Omental fat pad (tissue), 4 donors: ENCODE measurements at places on chromosomes 13 and 19.

GRCh38 chr19:53868091-53868891 is 608 bp downstream of the MYADM start:
- DNase-seq: no peak

DNA sequence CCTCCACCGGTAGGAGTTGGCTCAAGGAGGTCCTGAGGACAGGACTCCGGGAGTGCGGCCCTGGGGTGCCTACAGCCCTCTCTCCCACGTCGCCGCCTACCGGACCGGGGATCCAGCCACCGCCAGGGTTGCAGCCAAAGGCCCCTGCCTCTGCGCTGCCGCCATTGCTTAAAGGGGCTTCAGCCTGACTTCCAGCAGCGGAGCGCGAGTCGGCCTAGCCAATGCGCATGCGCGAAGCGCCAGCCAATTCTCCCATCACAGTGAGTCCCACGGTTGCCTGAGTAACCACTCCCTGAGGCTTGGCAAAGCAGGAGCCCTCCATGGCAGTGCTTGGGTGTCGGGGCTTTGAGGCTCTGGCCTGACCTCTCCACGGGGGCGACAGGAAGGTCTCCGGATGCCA is 21.5 kb upstream of the ZNF420 start:
- DNase-seq: no peak

GRCh38 chr19:51001515-51001914 is at the start of gene KLK8:
Gene KLK8 (minus strand): TSS chr19:51001604. CDS start chr19:51001167, 437 bp downstream.
- no peak for DNase-seq

DNA sequence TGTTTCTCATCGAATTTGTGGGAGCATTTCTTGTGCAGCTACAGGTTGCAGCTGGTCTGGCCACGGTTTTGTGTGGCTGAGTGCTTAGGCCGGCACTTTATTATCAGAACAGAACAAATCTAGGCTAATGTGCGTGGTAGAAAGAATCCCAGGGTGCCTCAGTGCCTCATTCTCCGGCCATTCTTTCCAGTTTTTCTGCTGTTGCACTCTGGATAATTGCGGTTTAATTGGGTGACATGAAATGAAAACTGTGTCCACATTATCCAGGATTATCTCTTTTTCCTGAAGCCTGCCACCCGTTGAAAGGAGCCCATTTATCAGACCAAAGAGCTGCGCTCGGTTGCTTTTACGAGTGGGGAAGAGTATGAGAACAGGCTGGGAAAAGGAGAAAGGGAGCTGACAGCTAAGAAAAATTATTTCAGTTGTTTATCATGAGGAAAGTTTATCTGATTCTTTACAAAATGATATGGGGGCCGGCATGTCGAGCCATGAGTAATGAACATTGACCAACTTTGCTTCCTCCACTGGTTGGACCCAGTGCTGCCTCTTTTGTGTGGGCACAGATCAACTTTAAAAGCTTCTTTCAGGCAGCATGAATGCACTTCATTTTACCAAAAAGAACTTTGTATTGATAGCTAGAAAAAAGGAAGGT is 117.0 kb upstream of the SOX21 start:
- no peak for DNase-seq

DNA sequence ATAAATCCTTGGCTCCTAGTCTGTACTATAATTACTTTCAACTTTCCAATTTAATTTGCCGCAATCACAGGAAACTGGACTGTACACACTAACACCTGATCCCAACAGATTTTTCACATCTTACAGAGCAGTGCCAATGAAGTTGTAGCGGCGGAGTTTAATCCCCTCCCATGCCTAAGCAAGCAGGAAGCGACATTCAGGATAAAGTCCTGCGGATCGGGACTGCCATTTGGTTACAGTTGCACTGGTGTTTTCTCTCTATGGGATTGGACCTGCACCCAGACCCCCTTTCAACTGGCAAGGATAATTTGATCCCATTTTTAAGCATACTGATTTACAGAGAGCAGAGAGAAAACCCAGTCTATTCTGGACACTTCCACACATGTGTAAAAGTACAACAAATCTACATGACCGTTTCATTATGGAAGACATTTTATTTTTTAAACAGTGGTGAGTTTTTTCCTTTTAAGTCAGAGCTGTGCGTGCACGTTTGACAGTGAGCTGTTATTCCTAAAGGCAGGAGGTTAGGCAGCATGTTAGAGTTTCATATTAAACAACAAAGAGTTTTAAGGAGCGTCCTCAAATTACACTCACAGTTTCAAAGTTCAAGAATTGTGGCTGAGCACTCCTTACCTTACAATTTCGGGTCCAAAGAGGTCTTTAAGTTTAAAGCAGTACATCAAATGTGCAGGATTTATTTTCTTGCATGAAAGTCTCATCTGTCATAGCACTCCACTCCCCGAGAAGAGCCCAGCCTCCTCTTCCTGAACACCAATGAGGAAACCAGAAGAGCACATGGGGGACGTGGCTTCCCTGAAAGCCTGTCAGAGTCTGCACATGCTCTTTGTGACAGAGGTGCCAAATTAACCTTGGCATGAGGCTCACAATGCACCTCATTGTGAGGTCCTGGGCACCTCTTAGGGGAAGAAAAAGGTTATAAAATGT is 141.6 kb upstream of the RFC3 start:
- DNase-seq: no peak

DNA sequence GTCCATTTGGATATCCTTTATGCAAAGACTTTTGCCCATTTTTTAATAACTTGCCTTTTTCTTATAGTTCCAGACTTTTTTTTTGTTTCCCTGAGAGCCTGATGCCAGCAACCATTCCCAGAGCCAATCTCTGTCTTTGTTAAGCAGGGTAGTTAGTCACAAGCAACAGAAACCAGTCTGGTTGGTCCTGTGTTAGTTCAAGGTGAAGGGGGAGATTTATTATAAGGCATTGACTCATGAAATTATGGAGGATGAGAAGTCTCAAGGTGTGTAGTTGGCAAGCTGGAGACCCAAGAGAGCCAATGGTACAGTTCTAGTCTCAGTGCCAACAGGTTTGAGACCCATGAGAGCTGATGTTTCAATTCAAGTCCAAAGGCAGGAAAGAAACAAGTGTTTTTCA is 33.0 kb downstream of the GPR12 start:
- no peak for DNase-seq

- no peak for DNase-seq
These were observed 111.2 kb downstream of the KDM4B start for GRCh38 chr19:5080030-5080654.

- no peak for DNase-seq
These were observed 293.7 kb downstream of the PCDH17 start for GRCh38 chr13:57925250-57925649.

DNA sequence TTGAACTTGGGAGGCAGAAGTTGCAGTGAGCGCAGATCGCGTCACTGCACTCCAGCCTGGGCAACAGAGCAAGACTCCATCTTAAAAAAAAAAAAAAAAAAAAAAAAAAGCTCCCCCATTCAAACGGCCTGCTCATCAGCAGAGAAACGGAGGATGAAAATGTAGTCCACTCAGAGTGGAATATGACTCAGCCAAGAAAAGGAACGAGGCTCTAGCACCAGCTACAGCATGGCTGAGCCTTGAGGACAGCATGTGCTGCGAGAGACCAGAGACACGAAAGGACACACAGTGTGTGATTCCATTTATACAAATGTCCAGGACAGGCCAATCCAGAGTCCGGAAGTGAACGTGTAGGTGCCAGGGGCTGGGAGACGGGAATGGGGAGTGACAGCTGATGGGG is 18.1 kb upstream of the MIER2 start:
- no peak for DNase-seq

DNA sequence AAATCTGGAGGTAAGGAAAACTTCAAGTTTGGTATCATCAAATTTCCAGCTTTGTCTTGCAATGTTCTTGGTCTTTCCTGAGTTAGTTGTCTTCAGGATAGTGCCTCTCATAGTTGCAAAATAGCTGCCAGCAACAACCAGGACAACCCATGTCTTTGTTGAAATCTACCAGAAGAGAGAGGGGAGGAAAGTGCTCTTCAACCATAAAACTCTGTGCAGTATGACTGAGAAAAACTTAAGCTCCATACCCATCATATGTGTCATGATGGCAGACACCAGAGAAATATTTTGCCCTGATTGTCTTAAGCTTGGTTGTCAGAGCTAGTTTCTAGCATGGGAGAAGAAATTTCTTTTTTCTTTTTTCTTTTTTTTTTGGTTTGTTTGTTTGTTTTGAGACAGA is 103.3 kb downstream of the SPRY2 start:
- DNase-seq: no peak

DNA sequence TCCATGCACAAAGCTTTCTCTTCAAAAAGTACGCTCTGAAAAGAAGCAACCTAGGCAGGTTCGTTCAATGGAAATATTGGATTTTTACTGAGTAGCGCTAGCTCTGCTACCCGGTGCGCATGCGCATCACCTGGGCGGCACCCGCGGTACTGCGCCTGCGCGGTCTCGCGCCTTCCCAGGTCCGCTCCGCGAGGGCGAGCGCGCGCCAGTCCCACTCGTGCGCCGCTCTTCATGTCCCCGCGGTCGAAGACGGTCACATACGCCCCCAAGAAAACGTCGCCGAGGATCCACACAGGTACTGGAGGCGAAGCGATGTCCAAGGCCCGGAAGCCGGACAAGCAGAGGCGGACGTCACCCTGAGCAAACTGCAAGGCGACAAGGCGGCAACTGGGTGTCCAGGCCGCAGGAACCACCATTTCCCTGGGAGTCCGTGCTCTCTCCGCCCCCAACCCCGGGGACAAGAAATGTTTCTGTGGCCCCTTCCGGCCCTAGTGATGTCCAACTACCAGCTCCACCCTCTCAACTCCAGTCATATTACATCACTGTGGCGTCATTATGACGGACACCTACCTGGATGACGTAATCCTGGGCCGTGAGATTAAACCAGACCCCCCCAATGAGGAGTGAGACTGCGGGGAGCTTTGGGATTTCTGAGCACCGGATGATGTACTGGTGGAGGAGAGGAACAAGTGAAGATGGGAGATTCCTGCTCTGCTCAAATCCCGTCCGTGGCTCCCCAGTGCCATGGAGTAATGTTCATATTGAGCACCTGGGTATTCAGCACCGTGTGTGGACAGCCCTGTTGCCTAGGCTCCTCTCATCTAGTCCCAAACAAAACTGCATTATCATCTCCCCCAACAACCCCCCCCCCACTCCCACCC is 4.8 kb upstream of the KCNC3 start:
- DNase-seq: peak; percentile 38

DNA sequence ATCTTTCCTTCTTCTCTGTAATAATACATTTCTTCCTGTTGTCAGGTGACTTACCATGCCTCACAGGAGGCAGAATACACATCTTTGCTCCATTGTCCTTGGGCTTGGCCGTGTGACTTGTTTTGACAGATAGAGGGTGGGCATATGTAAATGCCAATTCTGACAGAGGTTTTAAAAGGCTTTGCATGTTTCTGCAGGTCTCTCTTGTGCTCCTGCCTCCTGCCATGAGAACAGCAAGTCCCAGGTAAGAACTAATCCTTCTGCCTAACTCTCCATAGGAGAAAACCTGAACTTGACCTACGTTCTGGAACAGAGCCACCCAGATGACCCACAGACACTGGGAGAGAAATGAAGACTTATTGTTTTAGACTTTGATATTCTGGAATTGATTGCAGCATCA is 88.7 kb upstream of the TNFSF11 start:
- DNase-seq: no peak

GRCh38 chr13:62299988-62300387 is 884.3 kb upstream of the PCDH20 start:
- DNase-seq: no peak

DNA sequence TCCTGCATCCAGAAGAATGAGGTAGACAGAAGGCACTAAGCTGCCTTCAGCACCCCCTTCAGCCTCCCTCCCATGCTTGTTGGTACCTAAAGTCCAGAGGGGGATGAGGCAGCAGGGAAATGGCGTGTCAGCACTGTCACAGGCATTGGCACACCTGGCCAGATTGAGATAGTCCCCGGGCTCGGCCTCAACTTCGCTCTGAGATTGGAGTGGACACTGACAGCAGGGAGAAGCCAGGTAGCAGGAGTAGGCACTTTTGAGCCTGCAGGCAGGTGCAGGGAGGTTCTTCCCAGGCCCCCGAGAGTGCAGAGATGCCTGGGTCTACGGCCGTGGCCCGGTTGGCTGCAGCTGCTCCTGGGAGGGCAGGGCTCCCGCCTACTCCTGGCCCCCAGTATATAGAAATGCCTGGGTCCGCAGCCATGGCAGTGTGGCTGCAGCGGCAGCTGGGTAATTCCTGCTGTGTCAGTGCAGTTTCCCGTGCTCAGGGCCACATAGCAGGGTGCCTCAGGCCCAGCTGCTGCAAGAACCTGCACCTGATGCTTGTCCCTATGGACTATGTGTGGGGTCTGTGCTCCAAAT is 160.3 kb downstream of the SLITRK6 start:
- no peak for DNase-seq

DNA sequence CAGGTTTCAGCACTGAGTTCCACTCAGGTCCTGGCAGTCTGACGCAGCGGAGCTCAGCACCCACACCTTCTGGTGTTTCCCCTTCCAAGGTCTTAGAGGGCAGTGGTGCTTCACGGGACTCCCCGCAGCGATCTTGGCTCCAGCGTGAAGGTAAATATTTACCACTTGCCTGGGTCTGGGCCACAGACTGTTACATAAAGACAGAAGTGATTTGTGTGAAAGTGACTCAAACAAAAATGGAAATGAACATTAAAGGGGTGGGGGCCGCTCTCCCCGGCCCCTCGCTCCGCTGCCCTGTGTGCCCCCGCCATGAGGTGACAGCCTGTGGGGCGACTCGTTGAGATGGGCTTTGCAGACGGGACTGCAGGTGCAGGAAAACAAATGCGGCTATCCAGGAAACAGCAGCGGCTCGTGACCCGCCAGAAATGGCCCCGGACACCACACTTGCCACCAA is 55.0 kb downstream of the GGACT start:
- no peak for DNase-seq

GRCh38 chr13:112333756-112334543 is 42.2 kb upstream of the SPACA7 start:
- no peak for DNase-seq

DNA sequence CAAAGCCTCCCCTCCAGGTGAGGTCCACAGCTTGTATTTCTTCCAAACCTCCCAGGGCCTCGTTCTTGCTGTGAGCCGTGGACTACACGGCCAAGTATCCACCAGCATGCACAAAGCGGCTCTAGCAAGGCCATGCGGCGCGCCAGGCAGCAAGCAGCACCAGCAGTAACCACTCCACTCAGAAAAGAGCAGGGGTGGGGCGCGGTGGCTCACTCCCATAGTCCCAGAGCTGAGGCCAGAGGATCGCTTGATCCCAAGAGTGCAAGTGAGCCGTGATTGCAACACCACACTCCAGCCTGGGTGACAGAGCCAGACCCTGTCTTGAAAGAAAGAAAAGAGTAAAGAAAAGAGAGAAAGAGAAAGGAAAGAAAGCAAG is 4.7 kb downstream of the CCDC8 start:
- DNase-seq: peak; percentile 41
